ENCODE measurements at places on chromosomes 1 and 21. TPM values are rescaled to one million over a fixed set of nuclear protein-coding genes. Genes with fewer than 3 reads are reported as not detected.

DSTYK gene
- 8.7 TPM for total RNA-seq

NPL gene
- total RNA-seq = 2.5 TPM

TEDDM1 gene
- not detected for total RNA-seq

UMODL1 gene
- total RNA-seq = 0.19 TPM

EPHB2 gene
- not detected for total RNA-seq

CR1L gene
- total RNA-seq = not detected

FCRL2 gene
- not detected for total RNA-seq

S100A5 gene
- 4.6 TPM for total RNA-seq

PTGER3 gene
- 0.15 TPM for total RNA-seq

DNTTIP2 gene
- total RNA-seq = 52.6 TPM

HSPA6 gene
- 0.12 TPM for total RNA-seq

DRAXIN gene
- total RNA-seq = 0.41 TPM

SYT14 gene
- not detected for total RNA-seq

SPOCD1 gene
- not detected for total RNA-seq

SPRR3 gene
- not detected for total RNA-seq

PCSK9 gene
- not detected for total RNA-seq

LCE1A gene
- not detected for total RNA-seq

CGN gene
- total RNA-seq = 0.30 TPM

LCE6A gene
- not detected for total RNA-seq

CLCA1 gene
- not detected for total RNA-seq

SEC16B gene
- not detected for total RNA-seq

TLR5 gene
- total RNA-seq = 0.35 TPM

FNDC5 gene
- total RNA-seq = not detected

SLC44A3 gene
- total RNA-seq = not detected

COL24A1 gene
- not detected for total RNA-seq

TTF2 gene
- total RNA-seq = 77.4 TPM

PCP4L1 gene
- 0.71 TPM for total RNA-seq

CSF1 gene
- total RNA-seq = 23.0 TPM

S100A8 gene
- not detected for total RNA-seq

ACBD6 gene
- total RNA-seq = 40.2 TPM

SPRR2E gene
- total RNA-seq = not detected

RNF207 gene
- total RNA-seq = 3.8 TPM

RNF223 gene
- total RNA-seq = not detected

TRIM63 gene
- total RNA-seq = not detected

CFAP45 gene
- 0.76 TPM for total RNA-seq

MAP3K21 gene
- 1.9 TPM for total RNA-seq

PGLYRP4 gene
- not detected for total RNA-seq

SLC2A1 gene
- total RNA-seq = 101 TPM

NCMAP gene
- total RNA-seq = not detected

C1orf226 gene
- total RNA-seq = not detected

AADACL3 gene
- not detected for total RNA-seq

KIRREL1 gene
- not detected for total RNA-seq

SPRR4 gene
- total RNA-seq = not detected

PRR9 gene
- not detected for total RNA-seq

PLEKHA6 gene
- not detected for total RNA-seq

TFF3 gene
- not detected for total RNA-seq

TCEANC2 gene
- 11.7 TPM for total RNA-seq

LCE2C gene
- total RNA-seq = not detected

OR2T5 gene
- total RNA-seq = not detected

OXCT2 gene
- total RNA-seq = 0.17 TPM

ADAM30 gene
- not detected for total RNA-seq

FMO5 gene
- 0.89 TPM for total RNA-seq

Data from activated naive CD4-positive, alpha-beta T cell treated with anti-CD3 and anti-CD28 coated beads, Interleukin-2, amount 10 ng/mL, durations not matched to agents 5 hours and 36 hours (primary cell).